ENCODE measurements at places on chromosomes 1 and 21.

- no peak for DNase-seq
Measured at GRCh38 chr1:9404117-9404914, 111.6 kb downstream of the SPSB1 start.

GRCh38 chr1:34906756-34907155, 22.7 kb downstream of the DLGAP3 start:
- no peak for DNase-seq

- DNase-seq = no peak
Measured at GRCh38 chr1:185960422-185961321, 226.5 kb downstream of the HMCN1 start.

GRCh38 chr21:17454315-17455027, 58.4 kb upstream of the CXADR start:
- DNase-seq = peak; percentile 0

GRCh38 chr1:27116232-27116631, 38.7 kb downstream of the SLC9A1 start:
- no peak for DNase-seq

GRCh38 chr1:41751804-41752513, 166.8 kb downstream of the HIVEP3 start:
- DNase-seq = no peak

DNA sequence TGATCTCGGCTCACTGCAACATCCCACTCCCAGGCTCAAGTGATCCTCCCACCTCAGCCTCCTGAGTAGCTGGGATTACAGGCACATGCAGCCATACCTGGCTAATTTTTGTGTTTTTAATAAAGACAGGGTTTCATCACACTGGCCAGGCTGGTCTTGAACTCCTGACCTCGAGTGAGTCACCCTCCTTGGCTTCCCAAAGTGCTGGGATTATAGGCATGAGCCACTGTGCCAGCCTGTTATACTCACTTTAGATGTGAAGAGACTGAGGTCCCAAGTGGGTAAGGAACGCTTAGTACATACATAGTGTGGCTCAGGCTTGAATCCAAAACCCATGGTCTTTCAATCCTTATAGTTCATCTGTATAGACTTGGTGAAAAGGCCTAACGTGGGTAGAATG, 63.7 kb upstream of the EPS8L3 start:
- no peak for DNase-seq

GRCh38 chr21:31318971-31319370, 25.1 kb downstream of the TIAM1 start:
- no peak for DNase-seq

GRCh38 chr1:191350938-191351337, 807.3 kb upstream of the RGS18 start:
- no peak for DNase-seq

DNA sequence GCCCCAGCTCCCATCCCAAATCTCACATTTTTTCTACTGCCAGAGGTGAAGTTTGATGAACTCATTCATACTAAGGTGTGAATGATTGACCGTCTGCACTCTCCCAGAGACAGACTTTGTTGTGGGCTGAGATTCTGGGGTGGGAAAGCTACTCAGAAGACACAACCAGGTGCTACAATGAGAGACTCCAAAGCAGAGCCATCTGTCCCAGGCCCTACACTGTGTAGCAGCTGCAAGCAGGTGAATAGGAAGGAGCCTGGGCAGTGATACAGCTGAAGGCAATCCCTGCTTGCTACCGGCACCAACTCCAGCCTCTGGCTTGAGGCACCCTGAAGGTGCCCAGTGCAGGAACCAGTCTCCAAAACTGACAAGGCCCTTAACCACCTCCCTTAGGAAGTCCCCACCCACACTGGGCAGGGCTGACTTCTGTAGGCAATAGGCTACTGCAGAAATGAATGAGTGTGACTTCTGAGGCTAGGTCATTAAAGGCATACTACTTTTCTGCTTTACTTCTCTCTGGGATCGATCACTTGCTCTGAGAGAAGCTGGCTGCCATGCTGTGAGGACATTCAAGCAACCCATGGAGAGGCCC, 79.7 kb upstream of the RUNX3 start:
- no peak for DNase-seq

DNA sequence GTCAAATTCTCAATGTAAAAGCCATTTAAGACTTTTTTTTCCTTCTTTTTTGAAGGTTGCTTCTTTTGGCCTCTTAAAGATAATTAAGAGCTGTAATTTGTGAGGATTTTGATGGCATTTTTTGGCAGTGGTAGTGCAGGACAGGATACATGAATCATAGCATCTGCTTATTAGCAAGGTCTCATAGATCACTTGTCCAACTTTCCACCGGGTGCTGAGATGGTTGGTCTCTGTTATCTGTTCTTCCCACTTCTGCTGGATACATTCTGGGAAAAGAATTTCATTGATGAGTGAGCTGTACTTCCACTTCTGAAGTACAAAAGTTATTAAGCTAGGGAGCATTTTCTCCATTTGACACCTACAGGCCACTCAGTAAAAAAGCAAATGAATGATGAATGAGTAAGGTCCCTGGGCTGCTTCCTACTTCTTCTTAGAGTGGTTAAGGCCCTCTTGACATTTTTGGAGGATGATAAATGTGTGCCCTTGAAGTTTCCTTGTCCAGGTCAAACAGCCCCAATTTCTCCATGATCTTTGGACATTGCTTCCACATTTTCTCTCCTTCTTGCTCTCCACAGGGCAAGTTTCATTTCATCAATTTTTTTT, 100.6 kb downstream of the ROR1 start:
- DNase-seq = no peak

GRCh38 chr21:45029298-45029947, 45.0 kb upstream of the ADARB1 start:
- no peak for DNase-seq

GRCh38 chr1:106956721-106957120, 99.8 kb upstream of the PRMT6 start:
- DNase-seq = no peak

DNA sequence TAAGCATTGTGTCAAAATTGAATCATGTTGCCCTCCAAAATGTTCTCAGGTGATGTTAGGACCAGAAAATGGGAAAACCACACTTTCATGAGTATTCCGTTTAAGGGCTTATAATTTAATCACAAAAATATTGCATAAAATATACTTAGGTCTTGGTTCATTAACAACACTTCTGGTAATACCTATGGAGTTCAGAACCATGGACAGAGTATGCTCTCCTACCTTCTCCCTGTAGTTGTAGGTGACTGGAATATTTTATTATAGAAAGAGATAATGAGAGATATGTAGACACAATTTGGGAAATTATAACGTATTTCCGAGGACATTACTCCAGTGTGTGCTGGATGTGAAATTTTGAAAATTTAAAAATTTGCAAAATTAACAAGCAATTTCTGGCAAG, 232.5 kb downstream of the NCAM2 start:
- DNase-seq = no peak

DNA sequence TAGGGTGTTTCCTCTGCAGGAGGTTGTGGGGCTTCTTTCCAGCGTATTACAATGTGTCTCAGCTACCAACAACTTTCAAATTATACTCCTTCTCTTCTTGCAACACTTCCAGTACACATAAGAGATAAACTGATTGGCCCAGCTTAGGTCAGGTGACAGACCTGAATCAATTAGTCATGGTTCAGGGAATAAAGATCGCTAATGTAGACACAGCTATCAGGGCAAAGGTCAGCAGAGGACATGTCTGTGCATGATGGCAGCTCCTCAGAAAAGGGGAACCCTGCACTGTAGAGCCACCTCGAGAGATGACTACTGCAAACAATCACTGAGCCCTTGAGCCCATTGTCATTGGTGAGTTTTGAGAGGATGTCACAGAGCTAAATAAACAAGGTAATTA, 36.8 kb upstream of the PKN2 start:
- DNase-seq = no peak

DNA sequence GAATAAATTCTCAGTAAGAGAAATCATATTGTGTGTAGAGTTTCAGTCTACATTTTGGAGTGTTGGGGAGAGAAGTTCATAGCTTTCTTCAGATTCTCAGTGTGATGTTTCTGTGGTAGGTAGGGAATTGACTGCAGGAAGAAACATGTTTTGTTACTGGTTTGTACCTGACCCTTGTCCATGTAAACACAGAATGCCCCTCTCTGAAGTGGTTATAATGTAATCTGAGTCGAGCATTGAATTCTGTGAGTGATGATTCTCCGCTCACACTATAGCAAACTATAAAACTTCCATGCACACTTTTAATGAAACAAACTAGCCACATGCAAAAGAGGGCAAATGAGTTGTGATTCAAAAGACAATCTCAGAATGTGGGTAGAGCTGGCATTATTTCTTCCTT, 433.2 kb downstream of the USP25 start:
- no peak for DNase-seq

DNA sequence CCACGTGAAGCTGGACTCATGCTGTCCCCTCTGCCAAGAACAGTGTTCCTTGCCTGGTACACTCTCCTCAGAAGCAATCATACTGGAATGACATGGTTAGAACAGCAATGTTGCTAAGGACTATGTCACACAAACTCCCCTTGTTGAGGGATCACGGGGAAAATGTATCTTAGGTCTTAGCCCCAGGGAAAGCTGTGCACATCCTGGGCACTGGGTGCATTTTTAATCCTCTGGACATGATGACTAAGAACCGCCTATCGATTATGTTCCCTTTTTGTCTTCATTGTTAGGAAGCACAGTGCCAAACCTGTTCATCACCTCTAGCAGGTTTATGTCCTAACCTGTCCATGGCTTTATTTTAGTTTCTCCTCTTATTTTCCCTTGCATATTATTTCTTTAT, 115.1 kb downstream of the HIVEP3 start:
- no peak for DNase-seq

GRCh38 chr1:69671363-69672010, 103.8 kb downstream of the LRRC7 start:
- no peak for DNase-seq

GRCh38 chr1:76865696-76866286, 1.5 kb upstream of the ST6GALNAC5 start:
- DNase-seq = no peak

GRCh38 chr1:167849666-167850065, 64.3 kb downstream of the ADCY10 start:
- no peak for DNase-seq

DNA sequence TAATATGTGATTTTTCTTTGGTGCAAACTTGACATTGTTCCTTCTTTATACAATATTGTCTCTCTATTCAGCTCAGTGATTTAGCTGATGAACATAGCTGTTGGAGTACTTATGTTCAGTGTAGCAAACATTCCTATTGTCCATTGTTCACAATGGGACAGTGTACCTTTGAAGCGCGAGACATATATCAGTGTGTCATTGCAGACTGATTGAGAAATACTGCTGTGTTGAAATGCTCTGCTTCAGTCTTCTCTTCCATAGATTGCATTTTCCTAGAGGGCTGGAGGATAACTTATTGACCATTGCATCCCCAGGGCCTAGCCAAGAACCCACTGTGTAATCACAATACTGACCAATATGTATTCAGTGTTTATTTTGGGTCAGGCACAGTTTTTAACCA, 46.5 kb downstream of the HLX start:
- no peak for DNase-seq

- DNase-seq = no peak
Measured at GRCh38 chr1:234106032-234106431, 201.6 kb downstream of the SLC35F3 start.

GRCh38 chr1:236066828-236067386, 2.0 kb upstream of the NID1 start:
- peak; percentile 45 for DNase-seq

GRCh38 chr1:147648933-147649332, 21.4 kb downstream of the ACP6 start:
- DNase-seq = no peak

- no peak for DNase-seq
Measured at GRCh38 chr1:13583966-13584791, 547 bp downstream of the PDPN start.

DNA sequence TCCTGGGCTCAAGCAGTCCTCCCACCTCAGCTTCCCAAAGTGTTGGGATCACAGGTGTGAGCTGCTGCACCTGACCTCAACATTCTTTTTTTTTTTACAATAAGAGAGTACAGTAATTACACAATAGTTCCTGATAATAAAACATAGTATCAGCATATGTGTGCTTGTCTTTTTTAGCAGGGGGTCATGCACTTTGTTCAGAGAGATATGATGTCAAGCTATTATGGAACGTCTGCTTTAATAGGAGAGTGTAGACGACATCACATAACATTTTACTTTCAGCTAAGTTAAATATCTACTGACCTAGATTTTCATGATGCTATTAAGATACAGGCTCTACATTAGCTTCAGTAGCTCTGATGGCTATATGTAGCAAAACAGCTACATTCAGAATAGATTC, 70.5 kb downstream of the FMO4 start:
- no peak for DNase-seq

GRCh38 chr21:39073063-39073462, 110.2 kb downstream of the PSMG1 start:
- DNase-seq = no peak

DNA sequence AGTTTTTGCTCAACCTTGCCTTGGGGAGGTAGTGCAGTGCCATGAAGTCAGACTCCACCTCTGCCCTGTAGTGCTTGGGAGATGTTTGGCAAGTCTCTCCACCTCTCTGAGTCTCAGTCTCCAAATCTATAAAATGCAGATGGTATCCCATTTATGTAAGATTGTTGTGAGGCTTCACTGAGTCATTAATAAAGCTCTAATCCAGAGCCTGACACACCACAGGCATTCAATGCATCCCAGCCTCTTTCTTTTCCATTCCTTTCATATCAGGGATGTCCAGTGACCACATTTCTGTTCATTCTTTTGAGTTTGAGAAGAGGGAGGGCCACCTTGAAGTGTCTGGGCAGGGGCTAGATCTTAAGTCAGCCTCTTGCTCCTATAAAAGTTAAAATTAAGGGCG, 37.6 kb upstream of the LMO4 start:
- no peak for DNase-seq

GRCh38 chr1:38183096-38183495, 136.5 kb upstream of the POU3F1 start:
- DNase-seq = no peak

DNA sequence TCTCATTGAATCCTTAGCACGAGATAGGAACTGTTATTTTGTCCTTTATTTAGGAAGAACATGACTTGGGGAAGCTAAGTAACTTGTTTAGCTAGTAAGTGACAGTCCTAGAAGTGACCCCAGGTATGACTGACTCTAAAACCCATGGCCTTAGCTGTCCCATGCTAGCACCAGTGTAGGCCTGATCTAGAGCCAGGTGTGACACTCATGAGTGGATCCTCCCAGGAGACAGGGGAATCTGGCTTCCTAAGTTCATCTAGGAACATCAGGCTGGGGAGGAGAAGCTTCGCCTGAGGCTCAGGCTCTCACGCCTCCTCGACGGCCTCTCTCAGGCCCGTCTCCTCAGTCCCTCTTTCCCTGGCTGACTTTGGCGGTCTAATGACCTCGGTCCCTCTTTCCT, 31.2 kb downstream of the CD48 start:
- DNase-seq = no peak

DNA sequence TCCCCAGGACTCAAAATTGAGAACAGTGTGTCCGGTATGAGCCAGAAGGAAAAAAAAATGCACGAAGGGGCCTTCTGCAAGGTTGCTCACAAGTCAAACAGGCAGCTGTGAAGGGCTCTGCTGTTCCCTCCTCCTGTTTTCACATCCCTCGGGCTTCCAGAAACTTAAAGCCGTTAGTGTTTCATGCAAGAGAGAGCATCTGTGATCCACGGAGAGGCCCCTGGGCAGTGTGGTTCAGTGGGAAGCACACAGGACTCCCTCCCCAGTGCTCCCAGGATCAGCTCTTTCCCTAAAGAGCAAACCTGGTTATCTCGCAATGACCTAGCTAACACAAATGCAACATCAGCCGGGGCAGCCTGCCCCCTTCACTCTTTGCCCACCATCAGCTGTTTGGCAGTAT, 2.9 kb upstream of the MATN1 start:
- no peak for DNase-seq

Measured in T-helper 9 cell (primary cell).